ENCODE measurements at places on chromosomes 7 and 10.

DNA sequence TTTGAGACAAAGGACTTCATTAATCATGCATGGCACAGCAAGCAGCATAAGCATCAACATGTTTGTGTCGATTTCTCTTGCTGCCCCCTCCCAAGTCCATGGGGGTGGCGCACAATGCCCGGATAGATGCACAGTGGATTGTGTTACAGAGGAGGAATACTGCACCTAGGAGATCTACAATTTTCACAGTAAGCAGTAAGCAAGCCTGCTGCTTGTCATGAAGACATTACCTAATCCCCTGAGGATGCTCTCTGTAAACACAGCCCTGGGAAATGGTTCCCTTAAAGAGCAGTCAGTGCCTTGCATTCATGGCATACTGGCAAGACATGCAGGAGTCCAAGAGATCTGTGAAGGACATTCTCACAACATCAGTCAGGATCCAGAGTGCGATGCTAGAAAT is 137.7 kb downstream of the ETV1 start:
- no peak overlapping the region for H3K27ac ChIP-seq
- no peak for DNase-seq
- peaks cover 10% of the 10 kb centered on the region for H3K4me1 ChIP-seq
- no peaks in the 10 kb centered on the region for H3K27me3 ChIP-seq
- H3K36me3 ChIP-seq, result no peaks in the 10 kb centered on the region

DNA sequence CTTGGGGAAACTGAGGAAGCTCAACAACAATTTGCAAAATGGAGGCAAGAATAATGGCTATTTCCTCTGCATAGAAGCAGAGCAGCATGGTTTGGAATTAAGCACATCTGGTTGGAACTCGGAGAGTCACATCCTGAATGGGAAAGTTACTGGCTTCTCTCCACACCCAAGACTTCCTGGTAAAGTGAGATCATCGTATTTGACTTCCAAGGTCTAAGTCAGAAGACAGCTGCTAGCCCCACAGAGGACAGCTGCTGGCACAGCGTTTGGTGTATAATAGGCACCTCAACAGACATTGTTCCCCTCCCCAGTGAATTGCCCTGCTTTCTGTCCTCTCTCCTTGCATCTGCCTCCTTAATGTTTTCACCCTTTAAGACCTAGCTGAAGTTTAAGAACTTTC is 37.0 kb upstream of the NRF1 start:
- H3K36me3 ChIP-seq, result no peaks in the 10 kb centered on the region
- H3K4me3 ChIP-seq, result no peak overlapping the region
- no peaks in the 10 kb centered on the region for H3K27me3 ChIP-seq
- H3K27ac ChIP-seq, result no peak overlapping the region
- no peak for DNase-seq

DNA sequence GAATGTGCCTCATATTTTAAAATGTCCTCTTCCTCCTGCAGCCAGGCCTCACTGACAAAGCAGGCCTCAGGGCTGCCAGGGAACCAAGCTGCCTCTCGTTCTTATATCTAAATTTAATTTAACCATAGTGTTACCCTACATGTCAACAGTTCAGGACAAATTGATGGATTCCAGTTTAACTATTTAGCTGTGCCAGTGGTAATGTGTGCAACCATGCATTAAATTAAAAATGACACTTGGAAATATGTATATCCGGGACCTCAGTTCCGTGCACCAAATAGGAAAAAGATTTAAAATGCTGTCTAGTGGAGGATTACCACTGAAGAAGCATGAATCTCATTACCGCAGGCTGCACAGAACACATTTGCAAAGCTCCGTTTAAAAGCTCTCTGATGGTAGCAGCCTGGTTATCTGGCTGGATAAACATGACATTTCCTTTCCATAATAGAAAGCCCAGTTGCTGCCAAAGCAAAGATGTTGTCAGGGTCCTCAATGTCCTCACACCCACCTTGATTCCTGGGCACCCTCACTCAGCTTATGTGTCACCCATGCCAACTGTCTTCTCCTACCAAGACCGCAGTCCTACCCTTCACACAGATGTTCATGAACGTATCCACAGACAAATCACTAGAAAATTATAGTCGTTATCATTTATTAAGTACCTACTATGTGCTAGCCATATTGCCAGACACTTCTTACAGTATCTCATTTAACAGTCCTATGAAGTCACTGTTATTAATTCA is 73.3 kb upstream of the FRMD4A start:
- peaks cover 4% of the 10 kb centered on the region for H3K27me3 ChIP-seq
- no peak overlapping the region for H3K4me3 ChIP-seq
- no peak for DNase-seq
- no peak overlapping the region for H3K27ac ChIP-seq
- H3K36me3 ChIP-seq, result no peaks in the 10 kb centered on the region
- H3K4me1 ChIP-seq, result no peaks in the 10 kb centered on the region

GRCh38 chr10:131977323-131978096 is 4.2 kb downstream of the BNIP3 start:
- peak; percentile 47 for DNase-seq
- H3K36me3 ChIP-seq, result peaks cover 7% of the 10 kb centered on the region
- no peaks in the 10 kb centered on the region for H3K27me3 ChIP-seq
- H3K4me1 ChIP-seq, result peaks cover 16% of the 10 kb centered on the region

DNA sequence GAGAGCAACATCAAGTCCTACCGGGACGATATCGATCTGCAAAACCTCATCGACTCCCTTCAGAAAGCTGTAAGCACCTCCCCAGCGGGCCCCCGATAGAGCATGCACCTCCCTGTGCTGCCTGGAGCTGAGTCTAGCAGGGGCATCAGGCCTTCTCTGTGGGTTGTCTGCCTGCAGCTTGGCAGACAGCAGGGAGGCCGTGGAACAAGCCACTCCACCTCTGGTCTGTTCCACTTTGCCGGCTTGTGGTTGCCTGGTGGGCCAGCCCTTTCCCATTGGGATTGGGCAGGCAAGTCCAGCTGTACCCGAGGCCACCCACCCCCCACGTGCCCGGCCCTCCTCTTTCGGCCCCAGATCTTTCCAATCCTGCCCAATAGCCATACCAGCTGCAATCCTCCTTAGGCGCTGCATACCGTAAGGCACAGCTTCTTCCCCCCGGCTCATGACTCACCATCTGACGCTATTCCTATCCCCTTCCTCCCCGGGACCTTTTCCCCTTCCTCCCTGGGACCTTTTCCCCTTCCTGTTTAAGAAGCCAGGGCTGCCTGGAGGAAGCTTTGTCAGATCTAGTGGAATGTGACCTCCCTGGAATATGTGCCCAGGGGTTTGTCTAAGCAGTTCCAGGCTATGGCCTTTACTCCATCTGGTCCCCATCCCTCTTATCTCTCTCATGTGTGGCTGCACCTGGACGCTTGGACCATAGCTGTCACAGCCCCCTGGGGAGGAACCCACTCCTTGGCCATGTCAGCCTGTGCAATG is 28.1 kb upstream of the SH2D4B start:
- peak overlapping the region; percentile 49 for H3K27ac ChIP-seq
- peaks cover 37% of the 10 kb centered on the region for H3K36me3 ChIP-seq
- H3K27me3 ChIP-seq, result no peaks in the 10 kb centered on the region
- no peak for DNase-seq
- H3K4me3 ChIP-seq, result no peak overlapping the region

DNA sequence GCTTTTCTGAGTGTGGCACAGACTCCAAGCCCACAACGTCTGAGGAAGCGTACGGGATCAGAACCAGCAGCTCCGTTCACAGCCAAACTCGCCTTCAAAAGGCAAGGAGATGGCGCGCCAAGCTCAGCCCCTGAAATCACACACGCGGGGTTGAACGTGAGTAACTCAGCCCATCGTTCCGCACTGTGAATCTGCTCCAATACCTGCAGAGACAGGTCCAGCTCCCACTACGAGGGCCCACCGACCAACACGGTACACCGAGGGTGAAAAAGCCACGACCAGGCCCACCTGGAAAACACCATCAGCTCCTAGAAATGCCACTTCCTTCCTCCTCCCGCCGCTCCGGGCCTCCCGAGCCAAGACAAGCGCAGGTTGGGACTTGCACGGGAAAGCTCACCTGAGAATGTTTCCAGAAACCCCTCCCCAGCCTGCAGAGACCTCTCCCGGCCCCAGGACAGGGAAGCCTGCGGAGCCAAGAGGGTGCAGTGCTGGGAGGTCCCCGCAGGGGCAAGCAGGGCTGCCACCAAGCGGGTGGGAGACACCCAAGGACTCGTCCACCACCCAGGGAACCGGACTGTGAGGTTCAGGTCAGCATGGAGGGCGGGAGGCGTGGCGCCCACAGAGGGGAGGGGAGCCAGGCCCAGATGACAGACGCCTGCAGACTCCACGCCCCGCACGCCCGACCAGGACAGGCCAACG is 93.9 kb upstream of the PDGFA start:
- DNase-seq, result no peak
- peaks cover 10% of the 10 kb centered on the region for H3K4me1 ChIP-seq
- no peak overlapping the region for H3K4me3 ChIP-seq
- no peaks in the 10 kb centered on the region for H3K36me3 ChIP-seq
- no peaks in the 10 kb centered on the region for H3K27me3 ChIP-seq

GRCh38 chr7:55526770-55527169 is 45.5 kb downstream of the VOPP1 start:
- peak; percentile 55 for DNase-seq
- H3K4me1 ChIP-seq, result peaks cover 8% of the 10 kb centered on the region
- no peak overlapping the region for H3K4me3 ChIP-seq
- no peak overlapping the region for H3K27ac ChIP-seq
- H3K36me3 ChIP-seq, result no peaks in the 10 kb centered on the region

DNA sequence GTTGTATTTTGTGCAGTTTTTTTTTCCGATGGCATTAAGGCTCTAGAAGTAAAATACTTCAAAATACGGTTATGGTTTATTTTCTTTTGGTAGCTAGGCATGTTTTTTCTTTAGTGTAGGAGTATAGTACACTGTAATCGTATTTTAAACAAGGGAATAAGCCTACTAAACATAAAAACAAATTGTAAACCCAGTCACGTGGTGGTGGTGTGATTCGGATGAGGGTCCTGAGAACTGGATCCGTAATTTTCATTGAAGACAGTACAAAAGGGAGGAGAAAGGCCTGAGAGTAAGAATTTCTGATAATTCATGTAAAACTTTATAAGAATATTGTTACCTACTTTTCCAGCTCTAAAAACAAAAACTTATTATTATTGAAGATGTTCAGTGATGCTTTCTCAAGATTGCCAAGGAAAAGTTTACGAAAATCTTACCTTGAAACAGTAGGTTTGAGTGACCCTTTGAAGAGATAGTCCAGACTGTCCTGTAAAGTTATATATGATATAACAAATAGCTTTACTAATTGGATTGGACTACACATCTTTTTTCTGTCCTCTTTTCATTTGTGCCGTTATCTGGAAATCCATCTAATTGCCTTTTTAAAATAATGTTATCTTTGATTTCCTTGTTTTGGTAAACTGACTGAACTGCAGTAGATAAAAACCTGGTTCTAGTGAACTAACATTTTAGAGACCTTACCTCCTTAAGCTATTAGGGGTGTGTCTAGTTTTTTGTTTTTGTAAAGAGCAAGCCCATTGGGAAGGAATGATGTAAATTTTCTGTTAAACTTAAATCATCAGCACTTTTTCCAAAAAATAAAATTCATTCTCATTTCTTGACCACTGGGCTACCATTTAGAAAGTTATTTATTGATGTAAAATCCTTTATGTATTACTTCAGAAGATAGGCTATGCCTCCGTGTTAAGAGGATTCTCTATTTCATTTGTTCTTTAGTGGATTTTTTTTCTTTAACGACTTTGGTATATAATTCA is 1.0 kb upstream of the PBLD start:
- H3K27ac ChIP-seq, result peak overlapping the region; percentile 99
- peaks cover 6% of the 10 kb centered on the region for H3K36me3 ChIP-seq
- no peaks in the 10 kb centered on the region for H3K27me3 ChIP-seq
- peak overlapping the region; percentile 85 for H3K4me3 ChIP-seq
- peaks cover 68% of the 10 kb centered on the region for H3K4me1 ChIP-seq

- H3K27me3 ChIP-seq, result no peaks in the 10 kb centered on the region
- H3K4me1 ChIP-seq, result peaks cover 6% of the 10 kb centered on the region
- no peak overlapping the region for H3K4me3 ChIP-seq
- DNase-seq, result no peak
- H3K36me3 ChIP-seq, result peaks cover 48% of the 10 kb centered on the region
Measured at GRCh38 chr10:5958077-5958476, 19.3 kb downstream of the IL15RA start.

DNA sequence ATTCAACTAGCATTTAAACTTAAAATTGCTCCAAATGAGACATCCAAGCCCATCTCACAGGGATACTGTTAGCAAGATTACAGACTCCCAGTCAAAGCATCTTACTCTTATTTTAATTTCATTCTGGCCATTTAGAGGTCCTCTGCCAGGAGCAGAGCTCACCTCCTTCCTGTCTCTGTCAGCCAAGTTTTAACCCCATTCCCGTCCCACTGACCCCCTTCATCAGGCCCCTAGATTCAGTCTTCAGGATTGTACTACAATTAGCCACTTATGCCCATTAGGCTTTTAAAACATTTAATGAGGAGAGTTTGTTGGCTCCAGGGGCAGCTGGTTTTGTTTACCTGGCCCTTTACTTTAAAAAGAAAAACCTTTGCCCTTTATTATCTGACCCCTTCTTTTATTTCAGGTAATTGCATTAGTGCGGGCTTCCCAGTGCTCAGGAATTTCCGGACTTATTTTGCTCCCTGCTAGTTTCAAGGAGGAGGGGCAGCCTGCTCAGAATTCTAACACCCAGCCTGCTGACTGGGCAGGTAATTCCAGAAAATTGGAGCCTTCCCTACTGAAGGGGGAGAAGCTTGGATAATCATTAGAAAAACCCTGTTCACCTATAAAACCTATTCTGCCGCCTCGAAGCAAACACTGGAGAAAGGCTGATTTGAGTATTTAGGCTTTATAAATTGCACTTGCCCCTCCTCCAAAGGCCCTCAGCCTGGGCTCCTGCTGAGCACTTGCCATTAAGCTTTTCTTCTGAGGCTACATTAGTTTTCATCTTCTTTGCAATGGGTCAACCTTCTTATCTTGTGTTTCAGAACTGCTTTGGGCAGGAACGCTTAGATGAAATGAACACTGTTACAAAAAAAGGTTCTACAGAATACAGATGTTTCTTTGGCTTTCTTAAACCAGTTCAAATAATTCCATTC is 200.5 kb upstream of the HPS1 start:
- H3K27ac ChIP-seq, result no peak overlapping the region
- H3K4me1 ChIP-seq, result no peaks in the 10 kb centered on the region
- no peaks in the 10 kb centered on the region for H3K36me3 ChIP-seq
- no peaks in the 10 kb centered on the region for H3K27me3 ChIP-seq
- DNase-seq, result no peak

- H3K27ac ChIP-seq, result no peak overlapping the region
- no peaks in the 10 kb centered on the region for H3K27me3 ChIP-seq
- H3K4me1 ChIP-seq, result no peaks in the 10 kb centered on the region
- no peak for DNase-seq
- H3K36me3 ChIP-seq, result no peaks in the 10 kb centered on the region
Measured at GRCh38 chr7:25844102-25844870, 307.7 kb upstream of the NFE2L3 start.

GRCh38 chr7:7924303-7924702 is 44.3 kb upstream of the GLCCI1 start:
- H3K4me3 ChIP-seq, result no peak overlapping the region
- DNase-seq, result no peak
- H3K27ac ChIP-seq, result no peak overlapping the region
- H3K27me3 ChIP-seq, result no peaks in the 10 kb centered on the region

GRCh38 chr10:132752378-132752777 is 33.6 kb downstream of the NKX6-2 start:
- peaks cover 93% of the 10 kb centered on the region for H3K36me3 ChIP-seq
- no peak overlapping the region for H3K27ac ChIP-seq

Data from stomach (tissue), 19 donors.